ENCODE measurements at places on chromosomes 1 and 21.

- no peak for DNase-seq
Measured at GRCh38 chr1:144551107-144551542, 41.6 kb upstream of the PPIAL4F start.

GRCh38 chr1:226754793-226755533 lies 15.9 kb upstream of the ITPKB start:
- no peak for DNase-seq

- DNase-seq, result no peak
Measured at GRCh38 chr1:189681252-189681919, 796.3 kb downstream of the BRINP3 start.

- no peak for DNase-seq
Measured at GRCh38 chr1:157085421-157085820, 14.2 kb downstream of the ETV3L start.

DNA sequence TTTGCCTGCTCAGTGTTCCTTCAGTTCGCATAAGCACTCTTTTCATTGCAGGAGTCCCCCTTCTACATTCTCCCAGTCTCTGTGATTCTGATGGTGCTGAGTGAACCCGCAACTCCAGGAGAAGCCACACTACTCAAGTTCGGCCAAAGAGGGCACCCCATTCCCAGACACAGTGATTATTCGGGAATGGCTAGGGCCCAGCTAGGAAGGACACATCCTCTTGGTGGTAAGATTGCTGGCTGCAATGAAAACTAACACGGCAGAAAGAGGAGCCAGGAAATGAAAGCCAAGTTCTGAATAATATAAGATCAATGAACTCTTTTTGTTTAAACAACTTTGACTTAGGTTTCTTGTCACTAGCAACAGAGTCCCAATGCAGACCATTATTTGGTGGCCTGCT lies 14.9 kb downstream of the CREG1 start:
- no peak for DNase-seq

DNA sequence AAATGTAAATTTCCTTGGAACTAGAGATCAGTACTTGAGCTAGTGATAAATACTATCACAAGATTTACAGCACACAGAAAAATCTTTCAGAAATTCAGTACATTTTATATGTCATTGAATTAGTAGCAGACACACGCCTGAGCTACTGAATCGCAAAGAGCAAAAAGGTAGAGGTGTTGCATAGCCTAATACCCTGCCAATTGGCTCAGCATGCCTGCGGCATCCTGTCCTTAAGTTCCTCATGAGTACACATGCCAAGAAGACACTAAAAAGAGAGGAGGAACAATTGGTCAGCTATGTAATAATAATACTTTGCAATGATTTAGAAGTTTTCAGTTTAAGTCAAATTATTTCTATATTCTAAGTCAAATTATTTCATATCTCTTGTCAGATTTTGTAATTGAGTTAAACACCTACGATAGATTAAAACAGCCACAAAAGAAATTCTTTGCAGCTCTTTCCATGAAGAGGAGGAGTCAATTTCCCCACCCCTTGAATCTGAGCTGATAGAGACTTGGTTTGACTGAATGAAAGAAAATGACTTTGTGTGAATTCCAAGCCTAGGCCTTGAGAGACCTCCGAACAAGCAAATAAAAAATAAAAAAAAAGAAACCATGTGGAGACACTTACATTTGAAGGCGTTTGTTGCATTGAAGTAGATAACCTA lies 36.2 kb upstream of the PKN2 start:
- no peak for DNase-seq

DNA sequence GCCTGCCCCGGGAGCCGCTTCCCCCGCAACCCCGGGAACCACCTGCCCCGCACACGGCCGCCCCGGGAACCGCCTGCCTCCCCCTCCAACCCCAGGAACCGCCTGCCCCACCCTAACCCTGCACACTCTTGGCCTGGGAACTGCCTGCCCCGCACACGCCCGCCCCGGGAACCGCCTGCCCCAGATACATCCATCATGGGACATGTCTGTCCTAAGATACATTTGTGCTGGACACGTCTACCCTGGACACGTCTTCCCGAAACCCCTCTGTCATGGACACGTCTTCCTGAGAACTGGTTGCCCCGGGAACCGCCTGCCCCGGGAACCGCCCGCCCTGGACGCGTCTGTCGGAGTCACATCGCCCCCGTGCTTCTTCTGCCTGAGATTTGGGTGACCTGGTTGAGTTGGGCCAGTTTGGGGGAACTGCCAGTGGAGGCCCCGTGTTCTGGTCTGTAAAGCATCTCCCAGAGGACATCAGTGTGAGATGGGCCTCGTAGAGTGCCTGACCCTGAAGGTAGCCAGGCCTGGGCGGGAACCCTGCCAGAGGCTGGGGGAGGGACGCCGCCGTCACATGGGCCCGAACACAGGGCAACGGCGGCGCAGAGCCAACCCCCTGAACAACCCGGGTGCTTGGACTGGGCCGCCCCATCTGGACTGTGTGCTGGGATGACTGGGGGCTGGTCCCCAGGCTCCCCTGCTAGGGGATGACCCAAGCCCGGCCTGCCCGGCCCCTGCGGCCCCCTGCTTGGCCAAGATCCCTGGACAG lies 3.6 kb downstream of the PERM1 start:
- DNase-seq, result no peak

GRCh38 chr1:91557039-91557690 lies 56.5 kb downstream of the CDC7 start:
- peak; percentile 27 for DNase-seq
